ENCODE measurements at places on chromosomes 2 and 18.

DNA sequence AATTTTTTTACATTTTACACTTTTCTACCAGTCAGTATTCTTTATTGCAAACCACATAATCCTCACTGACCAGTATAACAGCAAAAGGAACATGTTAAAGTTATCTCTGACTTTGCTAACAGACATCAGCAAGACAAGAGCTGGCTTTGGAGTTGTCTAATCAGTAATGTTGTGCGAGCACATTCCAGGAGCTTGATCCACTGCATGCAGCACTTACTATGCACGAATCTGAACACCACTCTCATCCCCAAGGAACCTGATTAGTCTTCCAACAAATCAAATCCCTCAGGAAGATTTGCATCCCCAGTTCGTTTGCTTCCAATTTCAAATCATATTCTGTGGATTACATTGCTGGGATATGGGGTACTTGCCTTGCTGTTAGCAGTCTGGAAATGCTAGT, 269.3 kb upstream of the EPC2 start:
- DNase-seq = peak; percentile 2

- no peak for DNase-seq
Measured at GRCh38 chr2:150192701-150193100, 294.8 kb downstream of the RND3 start.

DNA sequence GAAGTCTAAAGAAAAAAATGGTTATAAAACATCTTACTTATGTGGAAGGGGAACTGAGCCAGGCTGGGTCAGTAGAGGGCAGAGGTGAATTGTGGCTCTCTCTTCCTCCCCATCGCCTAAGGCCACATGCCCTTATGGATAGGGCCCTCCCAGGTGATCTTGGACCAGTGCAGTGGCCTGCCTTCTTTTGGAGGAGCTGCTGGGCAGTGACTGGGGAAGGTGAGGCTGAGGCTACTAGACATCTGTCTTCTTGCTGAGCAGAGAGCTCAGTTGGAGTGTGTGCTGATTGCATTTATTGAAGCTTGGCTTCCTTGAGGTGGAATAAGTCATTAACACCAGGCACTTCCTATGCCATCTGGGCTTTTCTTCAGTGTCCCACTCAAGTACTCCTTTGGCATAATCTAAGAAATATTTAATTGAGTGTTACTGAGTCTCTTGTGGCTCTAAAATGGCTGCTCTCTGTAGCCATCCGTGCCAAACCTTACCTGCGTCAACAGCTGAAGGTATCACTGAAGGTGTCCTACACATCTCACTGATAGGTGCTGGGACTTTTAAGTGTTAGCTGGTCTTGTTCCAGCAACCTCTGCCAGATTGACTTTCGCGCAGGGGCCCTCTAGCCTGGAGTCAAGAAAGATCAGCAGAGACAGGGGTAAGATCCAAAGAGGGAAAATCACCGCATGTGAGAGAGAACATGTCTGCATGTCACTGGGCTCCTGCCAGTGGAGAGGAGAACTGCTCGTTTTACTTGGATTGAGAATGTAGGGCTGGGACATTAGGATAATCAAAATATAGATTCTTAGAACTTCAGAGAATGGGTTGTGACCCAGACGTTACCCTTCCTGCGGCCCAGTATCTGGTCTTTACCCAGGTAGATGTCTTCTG, 256.1 kb downstream of the LTBP1 start:
- no peak for DNase-seq

DNA sequence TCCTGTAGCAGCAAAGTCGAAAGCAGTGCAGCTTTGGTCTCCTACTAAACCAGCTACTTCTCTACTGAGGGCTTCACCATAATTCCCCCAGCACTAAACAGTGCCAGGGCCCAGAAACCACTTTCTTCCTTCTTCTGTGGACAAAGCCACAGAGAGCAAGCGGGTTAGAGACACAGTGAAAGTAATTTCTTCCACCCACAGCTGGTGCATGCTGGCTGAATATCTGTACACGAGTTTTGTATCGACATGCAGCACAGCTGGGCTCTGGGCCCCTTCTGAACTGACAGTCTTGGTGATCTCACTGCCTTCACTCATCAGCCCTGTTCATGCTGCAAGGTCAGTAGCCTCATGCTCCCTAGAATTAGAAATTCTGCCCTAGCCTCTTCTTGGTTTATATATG, 74.0 kb upstream of the SULT1C3 start:
- DNase-seq = no peak

- no peak for DNase-seq
Measured at GRCh38 chr2:241678307-241678706, 8.3 kb downstream of the DTYMK start.

GRCh38 chr18:59610546-59611140, 86.6 kb downstream of the CCBE1 start:
- no peak for DNase-seq

DNA sequence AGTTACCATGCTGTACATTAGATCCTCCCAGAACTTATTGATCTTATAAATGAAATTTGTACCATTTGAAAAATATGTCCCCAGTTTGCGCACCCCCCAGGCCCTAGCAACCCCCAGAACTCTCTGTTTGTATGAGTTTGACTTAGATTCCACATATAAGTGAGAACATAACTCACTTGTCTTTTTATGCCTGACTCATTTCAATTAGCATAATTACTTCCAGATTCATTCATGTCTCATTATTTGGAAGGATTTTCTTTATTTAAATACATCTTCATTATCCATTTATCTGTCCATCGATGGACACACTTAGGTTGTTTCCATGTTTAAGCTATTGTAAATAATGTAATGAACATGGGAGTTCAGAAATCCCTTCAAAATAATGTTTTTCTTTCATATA, 705.9 kb downstream of the CCDC85A start:
- DNase-seq = no peak

Data from brain microvascular endothelial cell (primary cell).